GM20000 (cell line): ENCODE measurements at places on chromosomes 2 and 18.
A peak's percentile ranks its signal among the peaks of the same experiment; 100 is the strongest.

DNA sequence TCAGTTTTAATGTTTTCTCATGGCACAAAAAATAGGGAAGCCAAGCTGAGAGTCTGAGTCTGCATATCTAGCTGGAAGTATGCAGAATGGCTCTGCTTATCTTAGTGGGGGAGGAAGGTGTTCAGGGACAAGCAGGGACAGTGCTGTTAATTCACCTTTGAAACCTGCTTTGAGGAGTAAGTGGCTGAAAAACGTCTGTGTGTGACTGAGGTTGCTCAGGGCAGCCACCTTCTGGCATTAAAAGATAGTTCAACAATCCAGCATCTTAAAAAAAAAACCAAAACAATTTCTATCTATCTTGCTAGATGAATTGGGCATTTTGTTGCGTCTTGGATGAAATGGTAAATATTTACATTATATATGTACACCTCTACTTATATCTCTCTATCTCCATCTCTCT is 2.0 kb upstream of the TRPM8 start:
- DNase-seq, result no peak

- DNase-seq, result peak; percentile 23
Measured at GRCh38 chr2:232013701-232014353, 52.3 kb downstream of the DIS3L2 start.

DNA sequence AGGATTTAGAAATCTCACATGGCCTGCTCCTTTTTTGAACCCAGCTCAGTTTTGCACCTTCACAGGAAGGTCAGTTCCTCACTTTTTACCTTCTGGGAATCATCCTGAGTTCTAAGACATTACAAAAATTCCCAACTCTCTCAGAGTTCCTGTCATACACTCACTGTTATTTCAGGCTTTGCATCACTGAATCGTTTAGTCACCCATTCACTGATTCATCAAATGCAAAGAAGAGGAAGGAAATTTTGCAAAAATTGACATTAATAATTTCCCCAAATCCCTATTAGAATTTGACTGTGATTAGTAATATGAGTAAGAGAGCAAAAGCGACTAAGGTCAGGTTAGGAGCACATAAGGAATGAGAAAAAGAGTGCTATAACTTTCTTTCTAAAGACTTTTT is 197.5 kb downstream of the PDE1A start:
- no peak for DNase-seq

GRCh38 chr2:46187112-46187618 is 110.0 kb upstream of the EPAS1 start:
- DNase-seq, result peak; percentile 81

GRCh38 chr2:239930871-239931771 is 94.0 kb downstream of the NDUFA10 start:
- DNase-seq, result no peak

DNA sequence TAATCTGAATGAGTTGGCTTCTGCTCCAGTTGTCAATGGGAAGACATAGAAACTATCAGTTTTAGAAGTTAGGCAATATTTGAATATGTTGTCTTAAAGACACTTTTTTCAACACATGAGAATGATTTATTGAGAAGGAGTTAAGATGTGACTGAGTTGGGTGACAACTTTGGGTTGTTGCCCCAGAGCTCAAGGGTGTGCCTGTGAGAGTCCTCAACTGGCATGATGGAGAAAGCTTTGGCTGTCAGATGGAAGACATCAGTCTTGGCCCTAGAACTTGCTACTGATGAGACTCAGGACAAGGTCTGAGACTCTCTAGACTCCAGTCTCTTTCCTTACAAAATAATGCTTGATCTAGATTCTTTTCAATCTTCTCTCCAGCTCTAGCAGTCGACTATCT is 69.0 kb upstream of the CTAGE1 start:
- DNase-seq, result no peak

DNA sequence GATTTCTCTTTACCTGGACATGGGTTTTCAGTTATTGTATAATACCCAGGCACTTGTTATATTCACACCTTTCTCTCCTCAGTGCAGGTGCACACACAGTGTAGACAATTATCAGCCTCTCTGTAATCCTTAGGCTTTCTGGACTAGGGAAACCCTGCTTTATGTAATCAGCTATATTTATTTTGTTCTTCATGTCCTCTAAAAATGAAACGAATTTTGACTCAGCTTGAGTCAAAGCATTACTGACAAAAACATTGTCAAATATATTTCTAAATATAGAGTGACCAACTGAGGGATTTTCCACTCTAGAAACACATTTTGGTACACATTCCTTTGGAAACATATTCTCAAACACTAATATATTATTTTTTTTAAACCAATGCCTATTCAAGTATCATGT is 144.8 kb upstream of the GULP1 start:
- no peak for DNase-seq
